ENCODE measurements at places on chromosomes 3 and 15.
A peak's percentile ranks its signal among the peaks of the same experiment; 100 is the strongest.

DNA sequence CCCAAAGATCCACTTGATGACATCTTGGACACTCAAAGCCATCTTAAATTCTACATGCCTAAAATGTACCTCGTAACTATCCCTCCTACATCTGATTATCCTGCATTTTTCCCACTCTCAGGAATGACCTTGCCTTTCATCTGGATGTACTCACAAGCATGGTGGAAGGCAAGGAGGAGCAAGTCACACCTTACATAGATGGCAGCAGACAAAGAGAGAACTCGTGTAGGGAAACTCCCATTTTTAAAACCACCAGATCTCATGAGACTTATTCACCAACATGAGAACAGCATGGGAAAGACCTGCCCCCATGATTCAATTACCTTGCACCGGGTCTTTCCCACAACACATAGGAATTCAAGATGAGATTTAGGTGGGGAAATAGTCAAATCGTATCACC, 616.0 kb downstream of the MCTP2 start:
- no peak for DNase-seq

DNA sequence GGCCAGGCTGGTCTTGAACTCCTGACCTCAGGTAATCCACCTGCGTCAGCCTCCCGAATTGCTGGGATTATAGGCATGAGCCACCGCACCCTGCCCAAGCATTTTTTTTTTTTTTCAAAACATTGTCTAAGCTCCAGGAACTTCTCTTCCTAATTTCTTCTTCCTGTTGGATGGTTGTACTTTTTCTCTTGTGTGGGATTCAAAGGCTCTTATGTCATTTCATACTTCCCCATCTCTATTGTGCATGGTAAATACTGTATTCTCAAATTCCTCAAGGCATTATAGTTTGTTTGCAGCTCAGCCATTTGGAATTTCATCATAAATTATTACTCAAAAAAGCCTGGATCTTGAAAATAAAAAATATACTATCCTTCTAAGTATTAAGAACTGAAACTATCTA, 199.1 kb upstream of the GADL1 start:
- no peak for DNase-seq

DNA sequence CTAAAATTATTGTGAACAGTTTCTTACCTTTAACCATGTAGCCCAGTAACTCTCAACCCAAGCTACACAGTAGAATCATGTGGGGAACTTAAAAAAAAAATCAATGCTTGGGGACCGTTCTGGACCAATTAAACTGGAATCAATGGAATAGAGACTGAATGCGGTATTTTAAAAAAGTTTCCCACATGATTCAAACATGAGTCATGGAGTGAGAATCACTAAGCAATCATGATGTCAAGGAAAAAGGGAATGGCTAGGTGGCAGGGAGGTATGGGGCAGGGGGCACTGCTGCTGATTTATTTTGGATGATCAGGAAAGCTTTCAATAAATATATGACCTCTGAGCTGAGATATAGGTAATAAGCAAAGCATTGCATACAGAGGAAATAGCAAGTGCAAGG, 250.5 kb upstream of the RORA start:
- DNase-seq = no peak

DNA sequence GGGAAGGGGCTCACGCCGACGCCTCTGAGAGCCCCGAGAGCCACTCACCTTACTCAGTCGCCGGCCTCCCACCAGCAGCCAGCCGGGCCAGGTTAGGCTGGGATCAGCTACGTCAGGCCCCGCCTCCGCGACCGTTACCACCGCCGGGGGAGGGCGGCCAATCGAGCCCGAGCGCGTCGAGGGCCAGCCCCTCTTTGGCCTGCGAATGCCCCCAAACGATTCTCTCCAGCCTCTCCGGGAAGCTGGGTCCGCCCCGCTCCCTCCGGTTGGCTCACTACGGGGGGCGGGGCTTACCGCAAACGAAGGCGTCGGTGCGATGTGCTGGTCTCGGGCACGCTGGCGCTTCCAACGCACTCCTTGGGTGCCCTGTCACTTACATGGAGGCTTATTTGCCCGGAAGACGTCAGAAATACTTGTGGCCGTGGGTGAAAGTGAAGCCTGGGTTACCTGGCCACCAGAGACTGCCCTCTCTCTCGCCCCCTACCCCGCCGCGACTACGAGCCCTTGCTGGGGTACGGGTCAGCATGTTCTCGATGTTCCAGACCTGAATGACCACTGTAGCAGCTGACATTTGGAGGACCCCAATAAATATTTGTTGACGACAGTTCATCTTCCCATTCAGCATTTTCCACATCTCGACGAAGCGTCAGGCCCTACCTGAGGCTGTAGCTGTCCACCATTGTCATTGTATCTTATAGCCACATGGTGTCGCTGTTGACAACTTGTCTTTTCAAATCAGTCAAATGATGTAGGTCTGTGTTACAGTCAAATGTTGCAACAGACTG, at the start of gene CEP70:
CEP70 (minus strand) TSS at position 111 of the 785 bp plus-strand sequence. CDS start 21,333 bp downstream, outside the sequence.
- peak; percentile 87 for DNase-seq

DNA sequence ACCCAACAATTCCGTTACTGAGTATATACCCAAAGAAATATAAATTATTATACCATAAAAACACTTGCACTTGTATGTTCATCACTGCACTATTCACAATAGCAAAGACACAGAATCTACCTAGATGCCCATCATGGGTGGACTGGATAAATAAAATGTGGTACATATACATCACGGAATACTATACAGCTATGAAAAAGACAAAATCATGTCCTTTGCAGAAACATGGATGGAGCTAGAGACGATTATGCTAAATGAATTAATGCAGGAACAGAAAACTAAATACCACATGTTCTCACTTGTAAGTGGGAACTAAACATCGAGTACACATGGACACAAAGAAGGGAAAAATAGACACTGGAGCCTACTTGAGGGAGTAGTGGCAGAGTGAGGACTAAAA, 185.3 kb downstream of the PYDC2 start:
- no peak for DNase-seq

DNA sequence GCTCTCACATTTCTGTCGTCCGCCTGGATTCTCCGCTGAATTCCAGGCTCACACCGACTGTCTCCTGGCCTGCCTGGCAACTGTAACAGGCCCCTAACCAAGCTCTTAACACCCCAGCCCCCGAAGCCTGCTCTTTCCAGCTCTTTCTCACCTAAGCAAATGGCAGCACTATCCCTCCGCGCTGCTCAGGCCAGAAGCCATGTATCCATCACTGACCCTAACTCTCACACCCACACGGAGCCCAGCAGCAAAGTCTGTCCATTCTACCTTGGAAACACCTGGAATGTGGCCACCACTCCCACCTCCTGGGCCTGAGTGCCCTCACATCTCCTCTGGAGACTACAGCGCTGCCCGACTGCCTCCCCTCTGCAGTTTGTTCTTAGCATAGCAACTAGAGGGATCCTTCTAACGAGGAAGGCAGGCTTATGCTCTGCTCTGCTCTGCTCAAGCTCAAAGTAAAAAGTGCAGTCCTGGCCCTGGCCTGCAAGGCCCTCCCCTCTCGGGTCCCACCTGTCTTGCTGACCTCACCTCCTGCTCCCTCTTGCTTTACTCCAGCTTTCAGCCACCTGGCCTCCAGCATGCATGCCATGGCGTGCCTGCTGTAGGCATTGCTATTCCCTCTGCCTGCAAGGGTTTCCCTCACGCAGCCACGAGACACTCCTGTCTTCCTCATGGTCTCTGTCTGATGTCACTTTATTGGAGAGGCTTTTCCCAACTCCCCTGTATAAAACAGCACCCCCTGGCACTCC, 27.2 kb downstream of the FEM1B start:
- DNase-seq = no peak

DNA sequence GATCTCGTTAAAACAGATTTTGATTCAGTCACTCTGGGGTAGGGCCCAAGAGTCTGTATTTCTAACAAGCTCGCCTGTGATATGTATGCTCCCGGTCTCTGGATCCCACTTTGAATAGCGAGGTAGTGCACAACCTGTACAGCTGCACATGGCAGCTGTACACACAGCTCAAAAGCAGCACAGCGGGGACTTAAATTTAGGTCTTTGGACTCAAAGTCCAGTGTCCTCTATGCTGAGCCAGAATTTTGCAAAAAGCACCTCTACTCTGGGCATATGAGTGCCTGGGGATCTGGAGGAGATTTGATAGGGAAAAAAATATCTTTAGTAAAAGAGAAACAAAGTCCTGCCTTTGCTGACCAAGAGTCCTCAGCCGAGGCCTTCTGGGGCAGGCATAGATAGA, 83.1 kb downstream of the HMG20A start:
- no peak for DNase-seq

DNA sequence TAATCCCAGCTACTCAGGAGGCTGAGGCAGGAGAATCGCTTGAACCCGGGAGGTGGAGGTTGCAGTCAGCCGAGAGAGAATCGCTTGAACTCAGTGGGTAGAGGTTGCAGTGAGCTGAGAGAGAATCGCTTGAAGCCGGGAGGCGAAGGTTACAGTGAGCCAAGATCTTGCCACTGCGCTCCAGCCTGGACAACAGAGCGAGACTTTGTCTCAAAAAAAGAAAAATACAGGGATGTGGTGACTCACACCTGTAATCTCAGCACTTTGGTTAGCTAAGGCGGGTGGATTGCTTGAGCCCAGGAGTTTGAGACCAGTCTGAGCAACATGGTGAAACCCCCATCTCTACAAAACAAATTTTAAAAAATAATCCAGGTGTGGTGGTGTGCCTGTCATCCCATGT, 26.8 kb downstream of the UBE2E1 start:
- DNase-seq = no peak

DNA sequence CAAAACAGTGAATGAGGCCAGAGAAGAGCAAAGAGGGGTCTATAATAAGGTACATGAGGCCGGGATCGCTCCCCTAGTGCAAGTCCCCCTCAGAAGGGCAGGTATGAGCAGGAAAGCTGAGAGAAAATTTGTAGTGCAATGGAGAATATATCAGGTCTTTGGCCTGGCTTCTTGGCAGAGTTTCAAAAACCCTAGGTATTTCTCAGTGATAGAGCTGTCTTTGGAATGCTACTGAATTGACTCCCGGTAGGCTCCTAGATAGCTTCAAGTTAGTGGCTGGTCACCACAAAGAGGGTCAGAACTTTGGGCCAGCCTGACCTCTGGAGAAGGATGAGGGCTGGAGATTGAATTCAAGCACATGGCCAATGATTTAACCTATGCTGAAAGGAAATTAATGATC, 30.6 kb upstream of the OXTR start:
- DNase-seq = no peak

DNA sequence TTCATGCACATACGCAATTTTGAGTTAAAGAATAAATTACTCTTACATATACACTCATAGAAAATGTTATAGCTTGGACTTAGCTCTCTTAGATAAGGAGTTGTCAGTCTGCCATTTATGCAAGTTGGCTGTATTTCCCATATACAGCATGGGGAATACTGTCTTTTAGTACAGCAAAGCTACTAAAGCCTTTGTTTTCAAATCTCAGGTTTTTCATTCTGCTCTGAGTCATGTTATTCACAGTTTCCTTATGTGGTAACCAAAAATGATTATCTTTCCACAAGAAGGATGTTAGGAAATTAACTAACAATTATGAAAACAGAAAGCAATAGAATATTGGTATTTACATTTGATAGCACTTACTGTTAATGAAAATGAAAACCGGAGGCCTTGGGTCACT, 4.3 kb upstream of the TIPARP start:
- DNase-seq = no peak

- DNase-seq = no peak
Measured at GRCh38 chr15:75669191-75669878, 21.6 kb downstream of the SNX33 start.

- DNase-seq = no peak
Measured at GRCh38 chr3:76490064-76490463, 549.8 kb upstream of the ROBO2 start.

DNA sequence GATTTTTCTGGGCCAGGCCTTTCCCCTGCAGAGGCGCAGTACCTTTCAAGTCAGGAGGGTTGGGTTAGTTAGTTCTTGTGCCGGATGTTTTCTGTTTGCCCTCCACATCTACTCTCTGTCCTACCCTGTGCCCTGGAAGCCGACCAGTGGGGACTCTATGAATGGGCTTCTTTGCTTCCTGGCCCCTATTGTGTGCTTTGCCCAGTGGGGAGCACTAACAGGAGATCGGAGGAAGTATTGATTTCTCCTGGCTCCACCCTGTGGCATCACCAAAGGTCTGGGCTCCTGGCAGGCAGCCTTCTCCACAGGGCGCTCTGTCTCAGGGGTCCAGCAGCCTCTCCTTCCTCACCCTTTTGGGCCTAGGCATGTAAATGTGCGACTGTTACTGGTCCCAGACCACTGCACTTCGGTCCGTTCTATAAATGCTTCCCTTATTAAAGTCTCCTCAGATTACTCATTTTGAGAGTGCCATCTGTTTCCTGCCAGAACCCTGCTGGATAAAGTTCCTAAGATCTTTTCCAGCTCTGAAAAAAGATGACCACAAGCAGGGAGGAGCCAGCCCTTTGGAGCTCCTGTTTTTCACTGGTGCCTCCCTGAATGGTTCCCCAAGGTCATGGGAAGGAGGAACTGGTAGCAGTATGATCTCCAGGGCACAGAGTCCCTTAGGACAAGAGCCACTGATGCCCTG, 44.5 kb downstream of the CTDSPL start:
- no peak for DNase-seq

DNA sequence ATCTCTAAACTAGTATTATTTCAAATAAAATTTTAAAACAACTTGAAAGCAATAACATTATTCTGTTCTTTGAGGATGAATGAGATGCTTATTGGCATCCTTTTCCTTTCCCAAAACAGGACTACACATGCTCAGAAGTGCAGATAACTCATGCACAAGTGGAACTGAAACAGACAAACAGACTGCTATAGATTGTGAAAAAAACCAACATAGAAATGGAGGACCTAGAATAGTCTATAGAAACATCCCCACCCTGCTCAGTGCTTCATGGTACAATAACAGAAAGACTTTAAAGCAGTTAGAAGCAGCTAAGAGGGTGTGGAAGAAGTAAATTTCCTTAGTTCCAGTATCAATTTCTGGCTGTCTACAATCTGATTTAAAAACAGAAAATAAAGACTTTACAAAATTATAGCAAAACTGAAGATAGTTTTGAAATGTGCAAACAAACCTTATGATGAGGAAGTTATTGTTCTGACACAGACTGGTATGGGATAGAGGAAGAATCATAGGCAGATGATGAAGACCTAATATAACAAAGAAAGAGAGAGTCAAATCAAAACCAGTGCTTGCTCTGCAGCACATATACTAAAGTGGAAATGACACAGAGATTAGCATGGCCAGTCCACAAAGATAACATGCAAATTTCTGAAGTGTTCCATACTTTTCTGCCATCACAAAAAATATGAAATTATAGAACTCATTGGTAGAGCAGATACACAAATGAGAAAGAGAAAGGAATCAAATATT, 1025.4 kb downstream of the SQOR start:
- no peak for DNase-seq

- no peak for DNase-seq
Measured at GRCh38 chr3:143337387-143337786, 217.8 kb downstream of the CHST2 start.

GRCh38 chr15:98294126-98294525, 333.6 kb downstream of the ARRDC4 start:
- no peak for DNase-seq
